ENCODE measurements at places on chromosomes 12 and 14.

DNA sequence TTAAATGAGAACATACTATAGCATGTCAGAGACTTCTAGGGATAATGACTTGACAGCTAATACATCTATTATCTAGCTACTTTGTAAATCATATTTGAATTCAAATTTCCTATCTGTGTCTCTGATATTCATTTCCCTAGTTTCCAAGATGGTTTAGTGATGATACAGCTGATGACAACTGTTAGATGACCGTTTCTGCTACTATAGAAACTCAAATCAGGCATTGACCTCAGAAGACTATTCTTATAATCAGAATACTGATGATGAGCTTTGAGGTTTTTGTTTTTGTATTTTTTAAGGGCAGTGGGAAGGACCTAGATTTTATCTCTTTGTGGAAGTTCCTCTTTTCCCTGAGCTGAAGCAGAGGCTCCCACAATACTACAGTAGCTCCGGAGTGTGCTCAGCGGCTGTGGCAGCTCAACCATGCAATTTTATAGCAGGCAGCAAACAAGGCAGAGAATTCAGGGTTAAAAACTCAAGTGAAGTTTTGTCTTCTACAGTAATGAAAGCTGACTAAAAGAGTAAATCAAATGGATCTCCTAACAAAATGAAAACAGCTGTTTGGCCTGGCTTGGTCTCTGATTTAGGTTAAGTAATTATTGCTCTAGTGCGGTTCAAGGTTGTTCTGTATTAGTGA is 145.1 kb downstream of the SLC25A21 start:
- no peak for DNase-seq

- DNase-seq = no peak
Measured at GRCh38 chr14:97039717-97040363, 242.7 kb downstream of the VRK1 start.

DNA sequence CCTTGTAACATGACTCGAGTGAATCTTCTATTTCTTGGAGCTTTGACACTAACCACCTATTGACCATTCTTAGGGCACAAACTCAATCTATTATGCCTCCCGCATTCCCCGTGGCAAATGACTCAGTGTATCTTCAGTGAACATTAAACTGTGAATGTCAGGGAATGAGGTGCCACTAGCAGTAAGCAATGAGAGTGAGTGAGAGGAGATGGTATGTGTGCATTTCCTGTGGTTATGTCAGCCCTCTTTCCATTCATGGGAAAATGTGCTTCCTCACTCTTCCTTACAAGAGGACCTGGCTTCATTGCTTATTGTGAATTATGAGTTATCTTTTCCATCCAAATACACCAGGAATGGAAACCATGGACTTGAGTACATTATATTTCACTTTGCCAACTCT is 229.2 kb downstream of the EMP1 start:
- no peak for DNase-seq

GRCh38 chr12:6476489-6476888 is 6.0 kb upstream of the VAMP1 start:
- DNase-seq = no peak

GRCh38 chr14:75303381-75303789 is 24.8 kb downstream of the FOS start:
- DNase-seq = peak; percentile 26

DNA sequence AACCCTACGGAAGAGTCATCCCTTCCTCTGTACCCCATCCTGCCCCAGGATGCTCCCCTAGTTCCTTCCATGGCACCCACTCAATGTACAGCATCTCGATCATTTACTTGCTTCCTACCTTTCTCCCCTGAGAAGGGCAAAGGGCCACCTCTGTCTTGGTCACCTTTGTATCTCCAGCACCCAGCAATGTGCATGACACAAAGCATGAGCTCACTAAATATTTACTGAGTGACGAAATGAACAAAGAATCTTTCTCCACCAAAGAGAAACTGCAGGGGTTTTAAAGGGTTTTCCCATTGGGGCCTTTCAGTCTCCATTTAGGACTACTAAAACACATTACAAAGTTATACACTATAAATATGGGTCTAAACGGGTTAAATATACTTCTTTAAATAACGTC is 30.6 kb downstream of the ATG14 start:
- no peak for DNase-seq

DNA sequence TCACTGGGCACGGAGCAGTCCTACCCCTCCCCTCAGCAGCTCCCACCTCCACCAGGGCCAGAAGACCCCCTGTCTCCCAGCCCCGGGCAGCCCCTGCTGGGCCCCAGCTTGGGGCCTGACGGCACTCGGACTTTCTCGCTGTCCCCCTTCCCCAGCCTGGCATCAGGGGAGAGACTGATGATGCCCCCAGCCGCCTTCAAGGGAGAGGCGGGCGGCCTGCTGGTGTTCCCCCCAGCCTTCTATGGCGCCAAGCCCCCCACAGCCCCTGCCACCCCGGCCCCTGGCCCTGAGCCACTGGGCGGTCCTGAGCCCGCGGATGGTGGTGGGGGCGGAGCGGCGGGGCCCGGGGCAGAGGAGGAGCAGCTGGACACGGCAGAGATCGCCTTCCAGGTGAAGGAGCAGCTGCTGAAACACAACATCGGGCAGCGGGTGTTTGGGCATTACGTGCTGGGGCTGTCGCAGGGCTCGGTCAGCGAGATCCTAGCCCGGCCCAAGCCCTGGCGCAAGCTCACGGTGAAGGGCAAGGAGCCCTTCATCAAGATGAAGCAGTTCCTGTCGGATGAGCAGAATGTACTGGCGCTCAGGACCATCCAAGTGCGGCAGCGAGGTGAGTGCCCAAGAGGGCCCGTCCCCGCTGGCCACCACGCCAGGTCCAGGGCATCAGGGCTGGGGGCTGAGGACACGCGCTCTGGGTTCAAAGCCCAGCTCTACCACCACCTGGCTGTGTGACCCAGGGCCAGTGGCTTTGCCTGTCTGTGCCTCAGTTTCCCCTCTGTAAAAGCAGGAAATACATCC is 58.6 kb downstream of the PHETA1 start:
- DNase-seq = no peak

GRCh38 chr12:119409043-119409442 is 74.5 kb downstream of the CCDC60 start:
- DNase-seq = no peak

GRCh38 chr14:101062601-101063000 is 159.1 kb upstream of the RTL1 start:
- DNase-seq = no peak

DNA sequence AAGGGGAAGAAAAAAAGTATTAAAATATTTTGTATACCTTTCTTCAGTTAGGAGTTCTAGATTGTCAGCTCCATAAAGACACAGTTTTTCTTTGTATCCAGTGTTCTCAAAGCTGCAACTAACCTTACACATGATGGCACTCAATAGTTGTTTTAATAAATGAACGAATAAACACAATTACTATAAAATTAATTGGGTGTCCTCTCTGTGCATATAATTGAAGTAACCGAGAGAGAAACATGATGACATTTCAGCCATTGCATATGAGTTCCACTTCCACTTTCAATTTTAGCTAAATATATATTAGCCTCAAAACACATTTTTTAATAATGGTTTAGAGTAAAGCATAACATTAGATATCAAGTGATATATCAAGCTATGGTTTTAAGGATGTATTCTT is 671.2 kb downstream of the LRFN5 start:
- no peak for DNase-seq

Data from NCI-H2081 treated with DMSO at 0.1 percent for 48 hours (cell line).